ENCODE measurements at places on chromosomes 5 and 9.

DNA sequence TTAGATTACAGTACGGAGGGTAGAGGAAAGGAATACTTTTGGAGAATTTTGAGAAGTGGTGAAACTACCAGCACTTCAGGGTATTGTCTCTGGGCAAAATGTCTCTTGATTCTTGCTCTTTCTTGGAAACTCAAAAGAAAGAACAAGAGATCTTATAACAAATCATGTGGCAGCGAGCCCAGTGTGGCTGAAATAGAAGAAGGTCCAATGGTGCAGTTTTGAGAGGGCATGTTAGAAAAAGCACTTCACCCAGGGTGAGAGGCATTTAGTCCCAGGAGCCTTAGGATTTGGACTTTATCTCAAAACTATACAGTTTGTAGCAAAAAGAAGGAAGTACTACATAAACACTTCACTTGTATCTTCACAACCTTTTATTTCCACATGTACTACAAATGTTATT, 39.4 kb downstream of the NNT start:
- no peak for DNase-seq

DNA sequence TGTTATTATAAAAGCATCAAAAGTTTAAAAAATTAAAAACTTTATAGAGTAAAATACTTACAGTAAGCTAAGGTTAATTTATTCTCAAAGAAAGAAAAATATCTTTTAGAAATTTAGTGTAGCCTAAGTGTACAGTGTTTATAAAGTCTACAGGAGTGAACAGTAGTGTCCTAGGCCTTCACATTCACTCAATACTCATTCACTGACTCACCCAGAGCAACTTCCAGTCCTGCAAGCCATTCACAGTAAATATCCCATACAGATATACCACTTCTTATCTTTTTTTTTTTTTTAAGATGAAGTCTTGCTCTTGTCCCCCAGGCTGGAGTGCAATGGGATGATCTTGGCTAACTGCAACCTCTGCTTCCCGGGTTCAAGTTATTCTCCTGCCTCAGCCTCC, 73.1 kb upstream of the FST start:
- no peak for DNase-seq

DNA sequence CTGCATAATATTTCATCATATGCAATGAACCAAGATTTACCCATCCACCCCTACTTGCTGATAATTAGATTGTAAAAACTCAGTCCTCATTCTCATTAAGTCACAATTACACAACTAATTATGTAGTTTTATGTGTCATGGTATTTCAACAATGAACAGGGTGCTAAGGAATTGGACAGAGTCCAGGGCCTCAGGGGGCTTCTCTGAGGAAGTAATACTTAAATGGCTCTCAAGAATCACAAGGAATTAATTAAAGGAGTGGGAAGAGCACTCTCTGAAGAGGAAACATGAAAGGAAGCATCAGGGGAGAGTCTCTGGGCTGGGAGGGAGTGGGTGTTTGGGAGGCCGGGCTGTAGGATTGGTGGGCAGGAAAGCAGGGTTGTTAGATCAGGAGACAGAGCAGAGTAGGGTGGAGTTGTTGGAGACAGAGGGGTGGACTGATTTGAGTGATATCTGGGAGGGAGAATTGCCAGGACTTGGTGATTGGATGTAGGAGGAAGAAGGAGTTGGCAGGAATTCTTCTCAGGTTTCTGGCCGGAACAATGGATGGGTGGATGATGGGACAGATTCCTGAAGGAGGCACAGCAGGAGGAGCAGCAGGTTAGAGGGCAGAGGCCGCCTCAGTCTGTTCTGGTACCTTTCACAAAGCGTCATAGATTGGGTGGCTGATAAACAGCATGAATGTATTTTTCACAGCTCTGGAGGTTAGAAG, 23.0 kb upstream of the NSG2 start:
- DNase-seq = no peak

GRCh38 chr9:80883426-80883825, 805.9 kb downstream of the TLE1 start:
- no peak for DNase-seq

DNA sequence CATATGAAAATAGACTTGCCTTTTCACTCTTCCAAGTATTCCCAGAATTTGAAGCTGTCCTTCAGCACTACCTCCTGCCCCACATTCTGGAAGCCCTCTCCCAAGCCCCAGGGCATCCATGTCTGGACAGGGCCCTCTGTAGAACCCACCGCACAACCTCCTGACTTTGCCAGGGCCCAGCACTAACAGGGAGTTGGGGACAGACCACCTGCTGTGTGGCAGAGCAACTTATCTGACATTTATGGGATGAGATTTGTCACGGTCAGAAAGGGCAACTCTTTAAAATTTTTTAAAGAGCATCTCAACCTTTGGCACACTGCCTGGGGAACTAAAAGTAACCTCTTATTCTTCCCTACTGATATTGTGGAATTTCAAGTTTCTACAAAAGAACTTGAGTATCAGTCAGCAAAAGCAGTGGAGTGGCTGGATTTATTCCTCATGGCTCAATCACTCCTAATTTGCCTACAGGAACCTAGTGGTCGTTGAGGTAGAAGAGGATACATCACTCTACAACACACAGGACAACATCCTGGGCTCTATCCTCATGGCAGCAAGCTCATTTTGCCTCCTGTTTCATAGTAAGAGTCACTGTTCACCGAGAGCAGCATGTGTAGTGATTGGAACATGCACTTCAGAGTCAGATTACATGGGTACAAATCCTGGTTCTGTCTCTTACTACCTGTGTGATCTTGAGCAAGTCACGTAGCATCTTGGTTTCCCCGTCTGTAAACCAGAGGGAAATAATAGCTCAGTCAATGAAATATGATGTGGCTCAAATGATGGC, 285.3 kb downstream of the ENC1 start:
- DNase-seq = no peak

DNA sequence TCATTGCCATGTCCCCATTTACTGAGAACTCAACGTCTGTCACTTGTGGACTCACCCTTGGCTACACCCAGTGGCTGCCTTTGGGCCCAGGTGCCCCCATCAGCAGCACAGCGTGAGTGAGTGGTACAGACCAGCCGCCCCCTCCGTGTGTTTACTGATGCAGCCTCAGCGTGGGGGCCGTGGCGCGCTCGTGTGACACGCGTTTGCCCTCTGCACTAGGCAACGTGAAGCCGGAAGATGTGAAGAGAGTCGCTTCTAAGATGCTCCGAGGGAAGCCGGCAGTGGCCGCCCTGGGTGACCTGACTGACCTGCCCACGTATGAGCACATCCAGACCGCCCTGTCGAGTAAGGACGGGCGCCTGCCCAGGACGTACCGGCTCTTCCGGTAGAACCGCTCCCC, 12.4 kb downstream of the PMPCA start:
- no peak for DNase-seq

DNA sequence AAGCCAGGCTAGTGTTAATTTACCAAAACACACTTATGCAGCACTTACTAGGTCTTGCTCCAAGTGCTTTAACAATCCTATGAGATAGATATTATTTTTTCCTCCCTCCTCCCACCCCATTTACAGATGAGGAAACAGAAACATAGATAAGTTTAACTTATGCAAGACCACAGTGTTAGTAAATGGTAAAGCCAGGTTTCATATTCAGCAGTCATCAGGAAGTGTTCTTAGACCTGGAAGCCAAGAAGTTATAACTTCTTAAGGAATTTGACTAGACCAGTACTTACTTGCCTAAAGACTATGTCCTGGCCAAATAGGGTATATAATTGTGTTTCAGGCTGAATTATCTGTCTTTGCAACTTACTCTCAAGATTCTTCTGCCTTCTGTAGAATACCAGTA, 15.9 kb downstream of the ABHD17B start:
- no peak for DNase-seq

DNA sequence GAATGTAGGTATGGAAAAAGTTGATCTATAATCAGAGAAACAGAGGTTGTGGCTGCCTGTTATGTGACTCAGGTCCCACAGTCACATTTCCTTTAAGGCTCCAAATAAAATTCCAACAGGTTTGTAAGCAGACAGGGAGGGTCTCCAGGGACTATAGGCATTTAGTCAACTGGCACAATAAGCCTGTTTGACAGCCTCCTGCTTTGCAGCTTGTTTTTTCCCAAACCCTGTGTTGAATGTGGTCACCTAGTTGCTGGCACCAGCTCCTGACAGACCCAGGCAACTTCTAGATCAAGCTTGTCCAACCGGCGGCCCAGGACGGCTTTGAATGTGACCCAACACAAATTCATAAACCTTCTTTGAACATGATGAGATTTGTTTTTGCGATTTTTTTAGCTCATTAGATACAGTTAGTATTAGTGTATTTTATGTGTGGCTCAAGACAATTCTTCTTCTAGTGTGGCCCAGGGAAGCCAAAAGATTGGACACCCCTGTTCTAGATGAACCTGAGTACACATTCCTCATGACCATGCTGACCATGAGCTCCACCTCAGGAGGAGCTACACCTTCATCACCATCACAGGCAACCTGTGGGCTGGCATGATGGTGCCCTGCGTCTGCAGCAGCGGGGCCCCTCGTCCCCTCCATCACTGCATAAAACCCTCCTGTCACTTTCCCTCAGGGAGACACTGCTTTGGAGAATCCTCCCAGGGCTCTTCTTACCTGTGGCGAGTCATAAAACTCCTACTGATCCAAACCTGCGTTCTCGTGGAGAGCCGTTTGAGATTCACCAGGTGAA, 15.7 kb upstream of the GRHPR start:
- no peak for DNase-seq

- peak; percentile 53 for DNase-seq
Observed at GRCh38 chr5:32709750-32710549, 1.2 kb upstream of the NPR3 start.

GRCh38 chr5:10701567-10702039, 59.4 kb downstream of the DAP start:
- peak; percentile 7 for DNase-seq

DNA sequence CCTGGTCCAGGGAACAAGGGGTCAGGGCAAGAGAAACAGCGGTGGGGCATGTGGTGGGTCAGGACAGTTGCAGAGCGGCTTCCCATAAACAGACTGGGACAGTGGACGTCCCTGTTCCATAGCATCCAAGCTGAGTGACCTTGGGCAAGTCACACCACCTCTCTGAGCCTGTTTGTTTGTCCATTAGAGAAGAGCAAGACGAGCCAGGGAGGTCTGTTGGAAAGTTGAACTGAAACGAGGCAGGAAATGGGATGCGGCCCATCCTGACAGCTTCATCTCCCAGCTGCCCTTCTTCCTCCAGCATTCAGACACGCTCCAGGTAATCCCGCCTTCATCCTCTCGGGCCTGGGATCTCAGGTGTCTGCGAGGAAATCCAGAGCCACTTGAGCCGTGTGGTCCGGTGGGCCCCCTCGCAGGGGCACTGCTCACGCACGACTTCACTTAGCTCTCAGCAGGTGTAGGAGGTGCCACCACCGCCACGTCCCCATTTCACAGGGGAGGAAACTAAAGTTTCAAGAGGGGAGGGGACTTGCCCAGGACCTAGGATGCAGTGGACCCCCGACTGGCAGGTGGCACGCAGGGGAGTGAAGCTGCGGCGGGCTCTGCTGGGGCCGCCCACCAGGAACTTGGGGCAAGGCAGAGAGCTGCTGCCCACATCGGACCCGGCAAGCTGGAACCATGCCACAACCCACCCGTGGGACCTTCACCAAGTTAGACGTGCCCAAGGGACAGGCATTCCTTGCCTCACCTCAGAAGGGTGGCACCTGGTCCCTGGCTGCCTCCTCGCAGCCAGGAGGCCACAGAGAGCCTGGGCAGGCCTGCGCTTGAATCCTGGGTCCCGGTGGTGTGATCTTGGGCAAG, 13.0 kb downstream of the PTGES2 start:
- DNase-seq = no peak

DNA sequence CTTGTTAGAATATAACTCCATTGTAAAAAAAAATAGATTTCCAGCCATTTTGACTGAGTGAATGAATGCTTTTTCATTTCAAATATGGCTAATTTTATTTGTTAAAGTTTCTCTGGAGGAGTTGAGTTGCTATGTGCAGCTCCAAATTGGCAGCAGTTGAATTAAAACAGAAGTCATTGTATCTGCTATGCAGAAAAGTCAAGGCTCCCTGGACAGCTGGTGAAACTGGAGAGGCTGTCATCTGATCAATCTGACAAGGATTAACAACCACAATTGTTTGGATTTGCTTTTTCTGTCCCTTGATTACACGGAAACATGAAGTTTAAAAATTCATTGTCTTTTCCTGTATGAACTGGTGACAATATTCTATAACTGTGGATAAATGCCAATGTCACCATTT, 713.9 kb downstream of the EFNA5 start:
- no peak for DNase-seq

GRCh38 chr9:134040781-134041648, 15.7 kb downstream of the BRD3OS start:
- no peak for DNase-seq

DNA sequence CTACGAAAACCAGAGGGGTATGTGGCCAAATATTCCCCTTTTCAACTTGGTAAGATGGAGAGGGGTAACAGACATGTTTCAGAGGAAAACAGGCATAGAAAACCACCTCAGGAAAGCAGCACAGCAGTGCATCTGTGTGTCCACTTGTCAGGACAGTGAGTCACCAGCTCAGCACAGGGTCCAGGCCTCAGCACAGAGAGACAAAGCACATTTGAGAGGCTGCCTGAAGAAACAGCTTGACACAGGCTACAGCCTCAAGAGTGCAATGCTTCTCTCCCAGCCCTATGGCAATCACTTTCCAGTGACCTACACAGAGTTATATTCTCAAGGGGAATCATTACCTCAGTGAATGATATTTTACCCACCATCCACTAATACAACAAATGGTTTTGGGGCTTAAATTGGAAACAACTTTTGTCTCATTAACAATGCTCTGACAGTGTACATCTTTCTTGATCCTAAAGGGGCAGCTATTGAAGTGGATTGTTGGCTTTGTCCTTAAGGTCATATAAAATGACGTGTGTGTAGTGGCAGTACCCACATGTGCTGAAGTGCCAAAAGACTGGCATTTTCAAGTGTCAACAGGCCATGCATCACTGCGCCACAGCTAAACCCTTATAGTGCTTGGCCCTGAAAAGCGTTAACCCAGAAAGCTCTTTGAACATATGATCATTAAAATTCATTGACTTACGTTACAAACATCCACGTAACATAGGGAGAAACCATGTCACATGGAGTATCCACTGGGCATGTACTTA, 46.4 kb downstream of the ERMP1 start:
- DNase-seq = no peak

DNA sequence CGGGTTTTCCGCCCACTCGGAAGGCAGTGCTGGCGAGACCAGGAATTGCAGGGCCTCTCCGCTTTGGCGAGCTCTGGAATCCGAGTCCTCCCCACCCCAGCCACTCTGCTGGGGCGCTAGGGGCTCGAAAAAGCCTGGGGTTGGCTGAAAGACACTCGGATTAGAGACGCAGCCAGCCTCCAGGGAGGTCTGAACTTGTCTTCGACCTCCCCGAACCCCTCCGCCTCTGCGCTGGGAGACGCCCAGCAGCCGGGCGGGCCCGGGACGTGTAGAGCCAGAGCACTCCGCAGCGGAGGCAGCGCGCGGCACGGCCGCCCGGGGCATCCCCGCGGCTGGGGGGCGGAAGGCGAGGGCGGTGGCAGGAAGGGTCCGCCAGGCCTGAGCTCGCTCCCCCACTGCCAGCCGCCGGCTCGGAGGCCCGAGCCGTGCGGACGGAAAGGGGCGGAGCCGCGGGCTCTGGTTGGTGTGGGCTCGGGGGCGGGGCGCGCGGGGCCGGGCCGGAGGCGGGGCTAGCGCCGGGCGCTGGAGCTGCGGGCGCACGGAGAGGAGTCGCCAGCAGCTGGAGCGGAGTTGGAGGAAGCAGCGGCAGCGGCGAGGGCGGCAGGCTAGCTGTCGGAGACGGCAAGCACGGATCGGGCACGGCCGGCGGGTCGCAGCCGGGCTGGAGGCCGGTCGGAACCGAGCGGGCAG, at the start of gene PIK3R1:
PIK3R1 (plus strand) TSS at position 549 of the 690 bp plus-strand sequence. CDS start 10,920 bp downstream, outside the sequence.
- DNase-seq = peak; percentile 93
